ENCODE measurements at places on chromosomes 12 and 14. TPM values are rescaled to one million over a fixed set of nuclear protein-coding genes. Genes with fewer than 3 reads are reported as not detected.

GNG2 gene
- 6.1 TPM for total RNA-seq

RASSF8 gene
- 16.5 TPM for total RNA-seq

ABCD2 gene
- under 0.01 TPM for total RNA-seq

OASL gene
- total RNA-seq, result 0.25 TPM

CEBPE gene
- total RNA-seq, result not detected

VWF gene
- under 0.01 TPM for total RNA-seq

COX8C gene
- total RNA-seq, result not detected

ACVRL1 gene
- 3.9 TPM for total RNA-seq

NTS gene
- not detected for total RNA-seq

SLC17A8 gene
- not detected for total RNA-seq

PAPOLA gene
- total RNA-seq, result 45.5 TPM

RIMBP2 gene
- total RNA-seq, result 0.38 TPM

ESPL1 gene
- 26.6 TPM for total RNA-seq

SYNJ2BP gene
- total RNA-seq, result 13.6 TPM

TSHR gene
- 7.2 TPM for total RNA-seq

MYO1A gene
- not detected for total RNA-seq

SERPINA5 gene
- 0.63 TPM for total RNA-seq

SMIM41 gene
- not detected for total RNA-seq

CCDC38 gene
- not detected for total RNA-seq

GPRC5D gene
- total RNA-seq, result not detected

KRT6C gene
- not detected for total RNA-seq

NEUROD4 gene
- not detected for total RNA-seq
